ENCODE measurements at places on chromosomes 2 and 18.

DNA sequence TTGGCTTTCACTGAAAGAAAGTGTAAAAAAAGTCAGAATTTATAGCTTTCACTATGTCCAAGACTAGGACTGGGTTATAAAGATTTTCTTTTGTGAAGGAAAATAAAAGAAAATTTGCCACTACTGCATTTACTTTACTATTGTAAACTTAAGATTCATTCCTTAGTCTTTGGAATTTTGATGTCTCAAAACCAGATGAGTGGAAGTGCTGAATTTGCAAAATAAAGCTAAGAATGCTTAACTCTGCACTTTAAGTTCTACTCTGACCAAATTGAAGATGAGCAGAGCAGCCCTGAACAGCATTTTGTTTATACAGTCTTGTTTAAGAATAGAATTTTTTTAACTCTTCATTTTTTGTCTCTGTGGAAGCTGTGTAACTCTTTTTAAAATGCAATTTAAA is 102.4 kb downstream of the ICA1L start:
- DNase-seq, result no peak

DNA sequence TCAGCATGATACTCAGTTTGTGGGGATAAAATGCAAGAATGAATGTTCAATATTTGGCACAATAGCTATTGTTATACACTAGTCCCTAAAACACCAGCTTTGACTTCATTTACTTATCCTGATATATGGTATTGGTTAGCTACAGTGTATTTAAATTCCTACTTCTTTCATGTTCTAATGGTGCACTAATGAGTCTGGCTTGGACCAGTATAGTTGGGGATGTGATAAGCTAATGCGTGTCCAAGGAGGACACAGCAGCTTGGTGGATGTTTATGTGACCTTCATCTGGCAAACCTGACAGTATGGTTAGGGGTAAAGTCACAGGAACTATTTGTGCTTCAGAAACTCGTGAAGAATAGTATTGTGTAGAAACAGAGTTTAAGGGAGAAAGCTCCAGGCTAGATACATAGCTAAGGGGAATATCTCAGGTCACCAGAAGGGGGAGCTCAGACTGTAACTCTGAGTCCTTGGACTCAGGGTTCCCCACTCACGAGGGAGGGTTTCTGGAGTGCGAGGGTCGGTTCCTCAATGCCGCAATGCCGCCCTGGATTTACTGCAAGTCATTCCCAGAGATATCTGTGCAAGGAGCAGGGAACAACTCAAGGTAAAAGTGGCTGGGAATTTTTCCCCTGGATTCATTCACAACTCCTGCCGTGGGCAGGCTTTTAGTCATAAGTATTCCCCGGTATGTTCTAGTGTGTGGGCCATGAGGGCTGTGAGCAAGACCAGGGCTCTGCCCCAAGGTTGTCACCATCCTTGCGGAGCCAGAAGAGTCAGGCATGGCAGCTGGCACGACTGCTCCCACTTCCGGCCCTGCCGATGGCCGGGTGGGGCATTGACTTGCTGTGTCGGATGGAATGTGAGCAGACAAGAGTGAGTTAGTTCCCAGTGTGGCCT is 14.5 kb downstream of the IL1R2 start:
- DNase-seq, result no peak

DNA sequence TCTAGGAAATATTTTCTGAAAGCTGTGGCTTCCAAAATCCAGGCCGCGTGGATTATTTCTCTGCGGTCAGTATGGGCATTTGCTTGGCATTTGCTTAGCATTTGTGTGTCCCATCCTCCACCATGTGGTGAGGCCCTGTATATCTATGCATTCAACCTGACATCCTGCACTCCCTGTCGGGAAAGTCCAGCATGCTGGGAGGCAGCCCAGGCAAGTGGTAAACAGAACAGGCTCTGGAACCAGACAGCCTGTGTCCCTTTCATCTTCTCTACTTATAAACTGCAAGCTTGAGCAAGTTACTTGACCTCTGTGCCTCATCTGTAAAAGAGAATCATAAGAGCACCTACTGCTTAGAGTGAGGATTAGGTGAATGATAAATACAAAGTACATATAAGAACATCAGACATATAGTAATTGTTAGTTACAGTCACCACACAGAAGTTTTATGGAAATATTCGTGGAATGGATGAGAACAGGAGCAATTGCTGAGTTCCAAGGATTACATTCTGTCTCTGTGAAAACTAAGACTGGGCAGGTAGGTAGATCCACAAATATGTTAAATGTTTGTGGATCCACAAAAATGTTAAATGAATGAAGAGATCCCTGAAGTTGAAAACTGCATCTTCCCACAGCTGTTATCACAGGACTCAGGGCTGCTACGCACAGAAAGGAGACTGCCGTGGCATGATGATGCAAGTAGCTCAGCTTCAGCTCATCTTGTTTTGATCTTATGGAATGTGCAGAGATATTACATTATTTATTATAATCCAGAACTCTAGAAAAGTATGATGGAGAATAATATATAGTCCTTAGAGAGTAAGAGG is 317.0 kb upstream of the MMADHC start:
- no peak for DNase-seq

GRCh38 chr2:51194656-51195055 is 162.7 kb upstream of the NRXN1 start:
- DNase-seq, result no peak

DNA sequence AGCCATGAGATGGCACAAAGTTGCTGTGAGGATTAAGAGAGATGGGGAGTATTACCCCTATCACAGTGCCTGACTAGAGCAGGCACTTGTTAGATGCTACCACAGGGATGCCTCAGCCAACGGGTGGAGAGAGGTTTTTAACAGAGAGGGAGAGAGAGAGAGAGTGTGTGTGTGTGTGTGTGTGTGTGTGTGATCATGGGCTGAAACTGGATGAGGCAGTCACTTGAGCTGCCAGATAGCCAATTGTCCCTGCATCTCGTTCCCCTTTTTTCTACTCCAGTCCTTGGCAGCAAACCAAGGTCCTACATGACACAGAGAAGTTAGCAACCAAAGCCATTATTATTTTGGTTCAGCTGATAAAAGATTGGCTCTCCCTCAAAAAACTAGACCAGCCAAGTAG is 3.0 kb downstream of the CD8A start:
- DNase-seq, result no peak

GRCh38 chr2:84708442-84708841 is 172.4 kb downstream of the TRABD2A start:
- DNase-seq, result no peak

DNA sequence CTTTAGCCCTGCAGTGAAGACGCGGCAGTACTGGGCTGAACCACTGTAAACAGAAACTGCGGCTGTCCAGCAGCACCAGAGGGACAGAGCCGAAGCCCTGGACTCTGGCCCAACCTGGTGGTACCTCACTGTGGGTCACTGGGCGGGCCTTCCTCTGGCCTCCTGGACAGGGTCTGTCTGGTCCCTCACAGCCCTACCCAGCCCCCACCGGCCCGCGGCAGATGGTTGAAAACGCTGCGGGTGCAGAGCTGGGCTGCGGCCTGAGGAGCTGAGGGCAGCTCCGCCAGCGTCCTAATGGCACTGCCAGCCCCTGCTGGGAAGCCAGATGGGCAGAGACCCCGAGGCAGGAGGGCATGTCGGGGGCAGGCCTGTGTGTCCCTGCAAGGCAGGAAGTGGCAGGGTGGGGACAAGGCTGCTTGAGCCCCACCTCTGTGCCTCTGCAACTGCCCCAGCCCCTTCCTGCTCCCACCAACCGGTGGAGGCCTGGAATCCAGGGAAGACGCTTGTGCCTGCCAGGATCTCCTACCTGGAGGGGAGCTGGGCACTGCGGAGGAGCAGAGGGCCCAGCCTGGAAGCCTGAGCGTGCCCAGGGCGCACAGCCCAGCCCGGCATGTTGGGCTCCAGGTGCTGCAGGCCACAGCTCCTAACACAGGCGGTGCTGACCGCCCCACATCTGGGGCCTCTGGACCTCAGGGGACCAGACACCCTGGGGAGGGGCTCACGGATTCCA is 36.3 kb downstream of the HS6ST1 start:
- no peak for DNase-seq

- no peak for DNase-seq
These were observed 91.7 kb downstream of the GCA start for GRCh38 chr2:162435676-162436075.

- no peak for DNase-seq
These were observed 110.7 kb upstream of the PTPRM start for GRCh38 chr18:7456376-7456775.

DNA sequence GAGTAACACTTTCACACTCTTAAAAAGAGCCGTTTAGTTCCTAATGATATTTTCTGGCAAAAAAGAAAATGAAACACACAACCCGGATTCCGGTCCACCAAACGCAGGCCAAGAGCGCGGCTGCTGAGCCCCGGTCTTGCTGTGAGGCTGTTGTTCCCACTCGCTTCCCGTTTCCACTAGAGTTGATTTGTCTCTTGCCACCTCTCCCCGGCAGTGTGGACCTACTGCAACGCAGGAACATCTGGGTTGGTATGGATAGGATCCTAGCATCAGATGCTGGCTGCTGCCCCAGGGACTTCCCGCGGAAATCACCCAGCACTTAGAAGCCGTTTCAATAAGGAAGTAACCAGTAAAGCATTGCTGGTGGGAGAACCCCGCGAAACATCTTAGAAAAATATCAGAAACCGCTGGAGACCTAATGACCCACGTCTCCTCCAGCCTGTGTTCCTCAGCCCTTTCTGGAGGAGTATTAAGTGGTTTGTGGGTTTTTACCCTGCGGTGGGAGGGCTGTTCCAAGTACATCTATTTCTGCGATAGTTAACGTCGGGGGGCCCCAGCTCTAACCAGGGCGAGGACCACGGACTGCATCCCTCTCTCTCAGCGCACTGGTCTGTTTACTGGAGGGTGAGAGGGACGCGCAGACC is 939 bp downstream of the DOCK10 start:
- no peak for DNase-seq

- no peak for DNase-seq
These were observed 322.9 kb upstream of the KCNJ3 start for GRCh38 chr2:154375579-154375931.

GRCh38 chr2:231615058-231615671 is 22.5 kb downstream of the TEX44 start:
- DNase-seq, result no peak

DNA sequence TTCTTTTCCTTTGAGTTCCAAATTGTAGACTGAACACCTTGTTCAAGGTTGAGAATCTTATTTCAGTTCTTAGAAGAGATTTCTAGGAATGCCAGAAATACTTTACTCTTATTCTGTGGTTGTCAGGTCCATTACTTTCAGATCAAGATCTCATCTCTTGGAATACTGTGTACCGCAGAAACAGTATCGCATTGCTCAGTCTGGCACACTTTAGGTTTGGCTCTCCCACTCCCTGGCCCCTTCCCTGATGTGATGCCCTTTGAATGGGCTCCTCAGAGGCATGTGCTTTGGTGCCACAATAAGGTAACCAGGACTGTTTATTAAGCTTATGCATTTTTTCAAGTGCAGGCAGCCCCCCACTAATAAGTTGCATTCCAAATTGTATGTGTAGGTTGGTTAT is 244.7 kb upstream of the FOSL2 start:
- no peak for DNase-seq

DNA sequence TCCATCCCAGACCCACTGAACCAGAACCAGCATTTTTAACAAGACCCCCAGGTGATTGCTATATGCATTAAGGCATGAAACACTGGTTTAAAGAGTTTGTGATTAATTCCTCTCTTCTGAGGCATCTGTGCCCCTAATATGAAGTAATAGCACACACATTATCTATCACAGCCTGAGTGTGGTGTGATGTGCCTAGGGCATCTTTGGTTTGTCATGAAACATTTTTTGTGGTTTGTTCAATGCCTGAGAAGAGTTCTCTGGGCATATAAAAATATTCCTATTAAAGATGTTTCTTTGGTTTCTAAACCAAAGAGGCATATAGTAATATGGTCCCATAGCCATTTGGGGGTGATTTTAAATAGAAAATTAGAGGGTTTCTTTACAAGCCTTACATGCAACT is 221.7 kb upstream of the SPOPL start:
- no peak for DNase-seq

DNA sequence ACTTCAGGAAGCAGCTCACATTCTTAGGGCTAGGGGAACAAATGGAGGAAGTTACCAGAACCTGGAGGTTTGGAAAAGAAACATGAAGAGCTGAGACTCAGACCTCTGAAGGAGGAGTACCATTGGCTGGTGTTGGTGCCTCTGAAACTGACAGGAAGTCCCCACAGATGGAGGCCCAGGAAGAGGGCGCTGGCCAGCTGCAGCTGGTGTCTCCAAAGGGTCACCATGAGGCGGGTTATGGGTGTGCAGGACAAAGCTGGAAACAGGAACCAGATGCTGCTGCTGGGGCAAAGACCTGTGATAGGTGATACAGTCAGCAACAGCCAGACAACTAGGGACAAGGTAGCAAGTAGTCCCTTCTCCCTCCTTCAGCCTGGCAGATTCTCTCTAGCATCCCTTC is 136.5 kb upstream of the SERPINE2 start:
- no peak for DNase-seq

GRCh38 chr18:55486936-55487335 is 101.1 kb downstream of the TCF4 start:
- DNase-seq, result no peak

DNA sequence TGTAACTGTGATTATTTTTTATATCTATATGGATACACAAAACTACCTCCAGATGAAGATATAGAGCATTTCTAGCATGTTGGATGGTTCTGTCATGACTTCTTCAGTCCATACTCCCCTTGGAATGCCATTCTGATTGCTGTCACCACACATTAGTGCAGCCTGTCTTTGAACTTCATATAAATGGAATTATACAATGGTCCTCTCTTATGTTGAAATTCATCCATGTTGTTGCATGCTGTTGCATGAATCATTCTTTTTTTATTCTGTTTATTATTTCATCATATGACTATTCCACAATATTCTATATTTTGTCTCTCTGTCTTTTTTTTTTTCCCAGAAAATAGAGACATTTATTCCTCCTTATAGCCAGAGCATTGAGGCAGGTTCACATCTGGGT is 74.1 kb downstream of the OSBPL6 start:
- DNase-seq, result no peak

GRCh38 chr2:26401739-26402541 is at the start of gene DRC1:
DRC1 (plus strand) TSS chr2:26401920; CDS start chr2:26401990, 70 bp downstream.
- no peak for DNase-seq

DNA sequence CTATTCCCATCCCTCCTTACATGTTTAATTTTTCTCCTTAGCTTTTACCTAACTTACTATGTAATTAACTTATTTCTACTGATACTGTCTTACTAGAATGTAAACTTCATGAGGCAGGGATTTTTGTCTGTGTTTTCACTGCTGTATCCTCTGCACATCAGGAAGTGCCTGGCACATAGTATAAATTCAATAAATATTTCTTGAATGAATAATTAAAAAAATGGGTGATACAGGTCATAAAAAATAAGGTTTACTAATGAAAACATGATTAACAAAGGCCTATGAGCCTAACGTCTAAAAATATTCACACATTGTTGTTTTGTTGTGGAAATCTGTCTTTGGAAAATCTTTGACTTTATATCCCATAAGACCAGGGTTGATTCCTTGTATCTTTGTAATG is 4.5 kb downstream of the RBKS start:
- DNase-seq, result no peak

DNA sequence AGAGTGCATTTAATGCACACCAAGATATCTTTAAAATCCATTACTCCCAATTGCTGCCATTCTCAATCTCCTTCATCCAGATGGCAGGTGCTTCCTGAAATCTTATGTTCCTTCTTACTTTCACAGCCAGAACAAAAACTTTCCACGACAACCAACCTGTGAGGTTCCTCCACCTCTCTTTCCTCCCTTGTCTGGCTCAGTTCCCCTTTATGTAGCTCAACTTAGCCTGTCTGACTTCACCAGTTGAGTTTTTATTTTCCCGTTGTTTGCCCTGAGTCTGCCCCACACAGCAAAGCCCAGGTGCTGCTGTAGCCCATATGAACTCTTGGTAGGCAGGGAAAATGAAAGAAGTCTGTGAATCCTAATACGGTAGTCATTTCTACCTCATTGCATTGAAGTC is 112.5 kb downstream of the MREG start:
- DNase-seq, result no peak
